ENCODE measurements at places on chromosomes 7 and 10.
A peak's percentile ranks its signal among the peaks of the same experiment; 100 is the strongest.

- no peaks in the 10 kb centered on the region for H3K27me3 ChIP-seq
- no peak overlapping the region for H3K4me3 ChIP-seq
- peaks cover 9% of the 10 kb centered on the region for H3K36me3 ChIP-seq
- H3K4me1 ChIP-seq = peaks cover 5% of the 10 kb centered on the region
- H3K27ac ChIP-seq = no peak overlapping the region
Measured at GRCh38 chr10:127179612-127180250, 16.7 kb downstream of the INSYN2A start.

- no peaks in the 10 kb centered on the region for H3K36me3 ChIP-seq
- H3K4me1 ChIP-seq = peaks cover 33% of the 10 kb centered on the region
- peak overlapping the region; percentile 50 for H3K4me3 ChIP-seq
- H3K27ac ChIP-seq = peak overlapping the region; percentile 70
- no peaks in the 10 kb centered on the region for H3K27me3 ChIP-seq
Measured at GRCh38 chr10:17387861-17388503, 66.4 kb downstream of the ST8SIA6 start.

GRCh38 chr10:123428391-123428790 is 237.8 kb upstream of the GPR26 start:
- H3K4me3 ChIP-seq = no peak overlapping the region
- DNase-seq = no peak
- H3K27me3 ChIP-seq = peaks cover 94% of the 10 kb centered on the region
- H3K27ac ChIP-seq = no peak overlapping the region

DNA sequence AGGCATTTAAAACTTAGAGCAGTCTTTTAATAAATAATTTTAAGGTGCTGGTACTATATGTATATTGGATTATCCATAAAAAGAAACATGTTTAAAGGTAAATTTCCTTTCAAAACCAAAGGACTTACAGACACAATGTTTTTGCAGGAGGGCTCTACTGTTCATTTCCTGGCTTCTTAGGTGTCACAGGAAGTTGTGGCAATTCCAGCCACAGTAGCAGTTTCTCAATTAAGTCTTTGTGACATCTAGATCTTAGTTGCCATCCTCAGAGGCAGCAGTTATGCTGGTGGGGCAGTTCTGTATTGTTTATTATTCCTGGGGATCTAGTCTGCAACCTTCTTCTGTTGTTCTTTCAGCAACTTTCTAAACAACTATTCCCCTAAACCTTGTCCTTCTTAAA is 460.1 kb downstream of the MAGI2 start:
- no peaks in the 10 kb centered on the region for H3K27me3 ChIP-seq
- no peak for DNase-seq
- peaks cover 10% of the 10 kb centered on the region for H3K4me1 ChIP-seq
- H3K27ac ChIP-seq = no peak overlapping the region
- no peaks in the 10 kb centered on the region for H3K36me3 ChIP-seq

DNA sequence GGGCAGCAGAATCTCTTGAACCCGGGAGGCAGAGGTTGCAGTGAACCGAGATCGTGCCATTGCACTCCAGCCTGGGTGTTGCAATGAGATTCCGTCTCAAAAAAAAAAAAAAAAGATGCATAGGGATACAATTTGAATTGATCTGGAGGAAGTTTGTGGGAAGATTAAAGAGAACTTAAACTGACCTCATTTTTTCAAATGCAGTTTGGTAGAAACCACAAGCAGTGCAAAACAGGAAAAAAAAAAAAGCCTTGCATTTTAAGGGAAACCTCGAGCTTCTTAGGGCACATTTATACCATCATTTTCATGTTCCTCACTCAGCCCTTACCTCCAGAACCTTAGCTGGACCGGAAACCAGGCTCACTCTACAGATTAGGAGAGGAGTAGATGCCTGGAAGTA is 2.8 kb downstream of the KCTD7 start:
- peaks cover 14% of the 10 kb centered on the region for H3K4me1 ChIP-seq
- H3K27ac ChIP-seq = no peak overlapping the region
- DNase-seq = no peak
- H3K4me3 ChIP-seq = no peak overlapping the region

- H3K4me3 ChIP-seq = no peak overlapping the region
- H3K36me3 ChIP-seq = no peaks in the 10 kb centered on the region
- H3K27ac ChIP-seq = no peak overlapping the region
- no peak for DNase-seq
- H3K27me3 ChIP-seq = no peaks in the 10 kb centered on the region
Measured at GRCh38 chr7:78863281-78863680, 590.2 kb downstream of the MAGI2 start.

DNA sequence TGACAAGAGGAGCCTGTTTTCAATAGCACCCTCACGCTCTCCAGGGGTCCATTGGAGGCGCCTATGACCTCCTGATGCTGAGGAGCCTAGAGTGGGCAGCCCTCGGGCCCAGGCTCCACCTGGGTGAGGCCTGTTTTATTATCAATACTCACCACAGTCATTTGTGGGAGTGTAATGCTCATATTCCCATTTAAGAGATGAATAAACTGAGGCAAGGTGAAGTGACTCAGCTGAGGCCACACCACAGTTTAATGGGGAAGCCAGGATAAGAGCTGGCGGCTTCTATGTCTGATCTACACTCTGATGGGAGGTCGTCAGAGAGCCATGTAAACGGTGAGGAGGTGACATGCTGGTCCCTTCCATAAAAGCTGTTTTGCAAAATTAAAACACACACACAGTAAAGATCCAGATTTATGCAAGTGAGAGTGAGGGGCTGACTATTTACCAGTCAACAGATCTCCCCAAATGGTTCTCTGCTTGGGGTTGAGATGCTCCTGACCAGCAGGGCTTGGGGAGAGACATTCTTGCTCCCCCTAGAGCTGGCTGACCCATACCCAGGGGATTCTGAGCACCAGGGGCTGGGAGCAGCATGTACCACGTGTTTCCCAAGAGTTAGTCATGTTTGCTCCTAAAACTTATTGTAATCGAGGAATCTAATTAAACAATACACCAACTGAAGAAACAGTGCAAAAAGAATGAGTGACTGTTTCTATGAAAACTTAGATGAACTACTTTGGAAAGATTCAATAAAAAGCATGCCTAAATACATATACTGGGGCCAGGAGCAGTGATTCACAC is 81.0 kb upstream of the INSIG1 start:
- H3K4me3 ChIP-seq = no peak overlapping the region
- peaks cover 23% of the 10 kb centered on the region for H3K4me1 ChIP-seq
- no peak for DNase-seq
- H3K36me3 ChIP-seq = no peaks in the 10 kb centered on the region
- peak overlapping the region; percentile 99 for H3K27ac ChIP-seq
- peaks cover 3% of the 10 kb centered on the region for H3K27me3 ChIP-seq

- H3K4me1 ChIP-seq = no peaks in the 10 kb centered on the region
- H3K27ac ChIP-seq = no peak overlapping the region
- H3K27me3 ChIP-seq = no peaks in the 10 kb centered on the region
- H3K36me3 ChIP-seq = no peaks in the 10 kb centered on the region
- DNase-seq = no peak
Measured at GRCh38 chr7:107007007-107007891, 37.3 kb upstream of the PRKAR2B start.

- peaks cover 6% of the 10 kb centered on the region for H3K27me3 ChIP-seq
- no peaks in the 10 kb centered on the region for H3K36me3 ChIP-seq
- no peak overlapping the region for H3K27ac ChIP-seq
- H3K4me3 ChIP-seq = no peak overlapping the region
- no peak for DNase-seq
Measured at GRCh38 chr7:6558837-6559236, 7.6 kb upstream of the GRID2IP start.

DNA sequence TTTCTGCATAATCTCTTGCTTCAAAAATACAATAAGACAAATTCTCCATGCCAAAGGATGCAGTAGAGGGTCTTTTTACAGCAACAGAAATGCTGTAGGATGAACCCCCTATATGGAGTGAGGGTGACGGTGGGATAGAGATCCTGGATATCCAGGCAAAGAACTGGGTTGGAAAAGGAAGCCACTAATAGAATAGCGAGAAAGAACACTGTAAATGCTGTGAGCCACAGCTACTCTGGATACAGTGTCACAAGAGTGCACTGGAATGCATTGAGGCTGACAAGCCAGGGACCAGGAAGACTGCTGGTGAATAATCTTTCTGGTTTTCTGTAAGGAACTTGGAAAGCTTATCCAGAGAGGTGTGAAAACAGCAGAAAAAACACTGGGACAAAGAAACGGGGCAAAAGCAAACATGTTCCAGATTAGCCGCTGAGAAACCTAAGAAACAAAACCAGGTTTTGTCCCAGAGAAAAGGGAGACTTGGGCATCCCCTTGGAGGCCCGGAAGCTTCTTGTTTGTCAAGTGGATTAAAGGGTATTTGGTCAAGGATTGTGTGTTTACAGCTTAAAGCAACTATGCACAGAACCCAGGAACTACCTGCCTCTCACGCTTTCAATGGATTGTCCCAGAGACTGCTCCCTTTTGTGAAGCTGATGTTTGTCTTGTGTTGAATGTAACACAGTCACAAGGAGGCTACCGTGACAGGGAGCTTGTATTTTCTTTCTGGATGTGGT is 6.2 kb upstream of the MSMB start:
- peak overlapping the region; percentile 49 for H3K27ac ChIP-seq
- peaks cover 4% of the 10 kb centered on the region for H3K27me3 ChIP-seq
- peaks cover 11% of the 10 kb centered on the region for H3K4me1 ChIP-seq
- DNase-seq = no peak
- H3K36me3 ChIP-seq = no peaks in the 10 kb centered on the region
- no peak overlapping the region for H3K4me3 ChIP-seq

GRCh38 chr7:155959894-155960293 is 147.6 kb upstream of the SHH start:
- no peak for DNase-seq
- no peaks in the 10 kb centered on the region for H3K36me3 ChIP-seq

DNA sequence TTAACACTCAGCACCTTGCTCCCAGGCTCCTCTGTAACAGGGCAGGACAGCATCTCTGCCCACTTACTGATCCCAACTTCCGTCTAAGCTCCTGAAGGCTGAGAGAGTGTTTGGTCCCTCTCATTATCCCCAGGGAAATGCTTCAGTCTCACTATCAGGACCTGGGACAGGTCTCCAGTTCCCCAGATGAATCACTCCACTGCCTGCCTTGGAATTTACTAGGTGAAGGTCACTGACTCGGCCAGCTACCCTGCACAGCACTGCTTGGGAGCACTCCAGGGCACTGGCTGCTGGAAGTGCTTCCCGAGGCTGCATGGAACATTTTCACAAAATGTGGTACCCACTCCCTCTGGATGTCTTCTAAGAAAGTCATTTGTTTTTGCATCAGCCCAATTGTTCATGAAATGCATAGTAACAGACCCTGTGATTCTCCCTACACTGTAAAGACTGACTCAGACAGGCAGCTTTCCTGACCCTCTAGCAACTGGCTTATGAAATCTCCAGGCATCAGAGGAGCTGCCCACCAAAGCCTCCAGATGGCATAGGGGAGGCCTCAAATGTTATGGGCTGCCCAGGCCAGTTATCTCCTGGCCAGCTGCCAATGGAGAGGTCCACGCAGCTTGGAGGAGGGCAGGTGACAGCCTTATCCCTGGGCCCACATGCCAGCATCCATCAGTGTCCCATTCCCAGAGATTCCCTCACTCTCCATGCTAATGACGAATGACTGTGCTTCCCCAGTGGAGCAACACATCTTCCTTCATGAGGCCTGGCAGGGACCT is 89.1 kb downstream of the GFRA1 start:
- H3K36me3 ChIP-seq = peaks cover 3% of the 10 kb centered on the region
- DNase-seq = no peak
- H3K27me3 ChIP-seq = peaks cover 7% of the 10 kb centered on the region
- no peak overlapping the region for H3K27ac ChIP-seq
- H3K4me1 ChIP-seq = peaks cover 34% of the 10 kb centered on the region
- H3K4me3 ChIP-seq = no peak overlapping the region

GRCh38 chr10:104576611-104577010 is 64.5 kb upstream of the SORCS3 start:
- H3K4me3 ChIP-seq = no peak overlapping the region
- peaks cover 3% of the 10 kb centered on the region for H3K36me3 ChIP-seq
- no peak for DNase-seq
- H3K4me1 ChIP-seq = peaks cover 6% of the 10 kb centered on the region
- H3K27me3 ChIP-seq = peaks cover 36% of the 10 kb centered on the region

DNA sequence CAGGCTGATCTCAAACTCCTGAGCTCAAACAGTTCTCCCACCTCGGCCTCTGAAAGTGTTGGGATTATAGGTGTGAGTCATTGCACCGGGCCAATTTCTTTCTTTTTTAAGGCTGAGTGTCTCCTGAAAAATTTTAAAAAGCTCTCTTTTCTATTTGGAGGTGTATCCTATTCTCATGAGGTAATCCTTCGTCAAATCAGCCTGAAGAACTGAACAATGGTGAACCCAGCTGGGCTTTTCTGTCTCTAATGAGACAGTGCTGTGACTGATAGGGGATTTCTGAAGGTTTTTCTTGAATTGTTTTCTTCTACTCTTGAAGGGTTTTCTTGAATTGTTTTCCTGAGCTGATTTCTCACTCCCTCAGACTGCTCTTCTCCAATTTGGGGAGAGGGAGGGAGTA is 30.9 kb upstream of the CALU start:
- H3K4me3 ChIP-seq = no peak overlapping the region
- peaks cover 20% of the 10 kb centered on the region for H3K27me3 ChIP-seq
- no peak for DNase-seq
- H3K4me1 ChIP-seq = no peaks in the 10 kb centered on the region
- no peaks in the 10 kb centered on the region for H3K36me3 ChIP-seq

GRCh38 chr10:66455304-66455703 is 470.5 kb upstream of the LRRTM3 start:
- no peaks in the 10 kb centered on the region for H3K27me3 ChIP-seq
- no peaks in the 10 kb centered on the region for H3K4me1 ChIP-seq
- no peaks in the 10 kb centered on the region for H3K36me3 ChIP-seq
- no peak for DNase-seq

DNA sequence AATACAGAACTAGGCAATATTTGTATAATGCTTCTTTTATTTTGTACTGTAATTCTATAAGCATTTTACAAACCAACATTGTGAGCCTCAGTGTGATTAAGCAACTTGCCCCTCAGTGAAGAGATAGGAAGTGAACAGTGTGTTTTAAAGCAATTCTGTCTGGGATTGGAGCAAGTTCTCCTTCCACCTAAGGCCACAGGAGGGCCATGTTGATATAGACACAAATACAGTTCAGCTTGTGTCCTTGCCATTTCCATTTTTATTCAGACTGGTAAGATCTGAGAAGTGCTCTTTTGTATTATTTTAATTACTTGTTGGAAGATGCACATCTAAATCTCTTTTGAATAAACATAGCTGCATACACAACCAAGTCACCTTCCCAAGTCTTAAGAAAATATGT is 416.3 kb upstream of the COBL start:
- DNase-seq = no peak
- peaks cover 4% of the 10 kb centered on the region for H3K36me3 ChIP-seq
- H3K27ac ChIP-seq = no peak overlapping the region
- no peaks in the 10 kb centered on the region for H3K27me3 ChIP-seq

GRCh38 chr10:91564026-91564425 is 68.8 kb downstream of the PPP1R3C start:
- peaks cover 6% of the 10 kb centered on the region for H3K4me1 ChIP-seq
- no peak for DNase-seq
- no peak overlapping the region for H3K4me3 ChIP-seq
- H3K27me3 ChIP-seq = no peaks in the 10 kb centered on the region
- H3K27ac ChIP-seq = no peak overlapping the region
- H3K36me3 ChIP-seq = no peaks in the 10 kb centered on the region

GRCh38 chr7:77791336-77791735 is 6.9 kb downstream of the TMEM60 start:
- H3K27ac ChIP-seq = no peak overlapping the region
- no peak overlapping the region for H3K4me3 ChIP-seq
- H3K27me3 ChIP-seq = no peaks in the 10 kb centered on the region

All from type B pancreatic cell (in vitro differentiated cells).